Suprapubic skin (tissue), 4 donors: ENCODE measurements at places on chromosomes 2 and 18.

- DNase-seq, result no peak
- no peaks in the 10 kb centered on the region for H3K36me3 ChIP-seq
- no peak overlapping the region for H3K27ac ChIP-seq
- H3K4me1 ChIP-seq, result no peaks in the 10 kb centered on the region
- H3K27me3 ChIP-seq, result no peaks in the 10 kb centered on the region
Observed at GRCh38 chr2:152846697-152847470, 128.5 kb downstream of the ARL6IP6 start.

GRCh38 chr2:152445791-152446201, 110.8 kb downstream of the FMNL2 start:
- H3K27ac ChIP-seq, result no peak overlapping the region
- H3K27me3 ChIP-seq, result no peaks in the 10 kb centered on the region
- no peaks in the 10 kb centered on the region for H3K36me3 ChIP-seq
- no peak for DNase-seq
- peaks cover 29% of the 10 kb centered on the region for H3K4me1 ChIP-seq
- no peak overlapping the region for H3K4me3 ChIP-seq

GRCh38 chr18:50956116-50956515, 11.7 kb upstream of the ELAC1 start:
- H3K27ac ChIP-seq, result no peak overlapping the region
- H3K4me1 ChIP-seq, result no peaks in the 10 kb centered on the region
- no peaks in the 10 kb centered on the region for H3K36me3 ChIP-seq
- no peaks in the 10 kb centered on the region for H3K27me3 ChIP-seq

DNA sequence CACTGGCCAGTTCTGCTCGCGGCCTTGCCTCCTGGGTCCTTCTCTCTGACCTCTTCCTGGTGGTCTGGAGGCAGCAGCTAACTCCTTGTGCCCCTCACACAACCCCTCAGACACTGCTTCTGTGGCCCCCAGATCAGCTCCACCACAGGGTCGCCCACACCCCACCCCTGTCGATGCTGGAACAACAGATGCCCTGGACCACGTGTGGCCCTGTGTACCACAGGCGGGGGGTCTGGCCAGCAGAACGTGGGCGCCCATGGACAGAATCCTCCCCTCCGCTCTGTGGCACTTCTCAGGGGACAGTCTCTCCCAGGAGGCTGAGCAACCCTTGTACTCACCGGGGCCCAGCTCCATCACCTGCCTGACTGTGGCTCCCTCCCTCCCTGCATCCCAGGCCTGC, 245.6 kb downstream of the NDUFA10 start:
- H3K4me3 ChIP-seq, result no peak overlapping the region
- H3K36me3 ChIP-seq, result no peaks in the 10 kb centered on the region
- no peak overlapping the region for H3K27ac ChIP-seq
- peaks cover 34% of the 10 kb centered on the region for H3K27me3 ChIP-seq

DNA sequence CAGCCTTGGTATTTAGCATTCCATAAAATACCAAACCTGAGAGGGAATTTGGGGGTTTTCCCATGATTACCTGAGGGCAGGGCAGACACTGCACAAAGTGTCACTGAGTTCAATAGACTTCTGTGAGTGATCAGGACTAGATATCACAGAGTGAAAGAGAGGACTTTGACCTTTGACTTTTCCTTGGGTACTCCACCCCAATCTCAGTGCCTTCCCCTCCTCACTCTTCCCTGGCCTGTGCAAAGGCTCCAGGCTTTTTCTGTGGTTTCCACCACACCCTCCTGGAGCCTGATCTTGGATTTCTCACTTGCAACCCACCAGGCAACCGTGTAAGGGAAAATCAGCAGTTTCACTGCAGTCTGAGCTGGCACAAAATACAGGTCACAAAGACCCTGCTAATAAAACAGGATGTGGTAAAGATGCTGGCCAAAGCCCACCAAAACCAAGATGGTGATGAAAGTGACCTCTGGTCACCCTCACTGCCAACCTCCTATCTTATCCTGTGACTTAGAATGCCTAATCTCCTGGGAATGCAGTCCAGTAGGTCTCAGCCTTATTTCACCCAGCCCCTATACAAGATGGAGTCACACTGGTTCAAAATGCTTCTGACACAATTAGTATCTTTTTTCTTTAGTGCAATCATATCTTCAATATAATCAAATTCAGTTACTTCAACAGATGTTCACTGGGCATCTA, 64.0 kb downstream of the BOD1L2 start:
- H3K36me3 ChIP-seq, result no peaks in the 10 kb centered on the region
- H3K27ac ChIP-seq, result no peak overlapping the region
- peaks cover 12% of the 10 kb centered on the region for H3K4me1 ChIP-seq
- H3K4me3 ChIP-seq, result no peak overlapping the region
- DNase-seq, result no peak

GRCh38 chr2:138279871-138280270, 221.7 kb upstream of the SPOPL start:
- no peak for DNase-seq
- no peaks in the 10 kb centered on the region for H3K36me3 ChIP-seq
- H3K27ac ChIP-seq, result no peak overlapping the region
- no peaks in the 10 kb centered on the region for H3K27me3 ChIP-seq

- peaks cover 3% of the 10 kb centered on the region for H3K27me3 ChIP-seq
- peak; percentile 47 for DNase-seq
- no peaks in the 10 kb centered on the region for H3K36me3 ChIP-seq
- no peak overlapping the region for H3K4me3 ChIP-seq
Observed at GRCh38 chr2:236646441-236646840, 76.8 kb downstream of the ACKR3 start.

DNA sequence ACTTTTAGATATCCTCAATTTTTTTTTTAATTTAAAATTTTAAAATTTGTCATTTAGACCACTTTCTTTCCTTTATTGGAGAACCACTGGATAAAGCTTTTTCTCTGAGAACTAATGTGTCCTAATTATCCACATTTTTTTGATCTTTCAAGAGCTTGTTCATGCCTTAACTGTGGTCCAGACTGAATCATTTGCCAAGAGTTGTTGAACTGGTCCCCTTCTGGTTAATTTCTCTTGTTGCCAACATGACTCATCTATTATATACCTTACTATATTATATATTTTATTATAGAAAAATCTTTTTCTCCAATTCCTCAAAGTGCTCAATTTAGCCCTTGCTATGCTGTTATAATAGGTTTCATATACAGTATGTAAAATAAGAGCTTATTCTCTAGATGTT, 53.1 kb upstream of the TMEM87B start:
- no peak for DNase-seq
- no peaks in the 10 kb centered on the region for H3K27me3 ChIP-seq
- no peak overlapping the region for H3K27ac ChIP-seq
- peaks cover 8% of the 10 kb centered on the region for H3K4me1 ChIP-seq

DNA sequence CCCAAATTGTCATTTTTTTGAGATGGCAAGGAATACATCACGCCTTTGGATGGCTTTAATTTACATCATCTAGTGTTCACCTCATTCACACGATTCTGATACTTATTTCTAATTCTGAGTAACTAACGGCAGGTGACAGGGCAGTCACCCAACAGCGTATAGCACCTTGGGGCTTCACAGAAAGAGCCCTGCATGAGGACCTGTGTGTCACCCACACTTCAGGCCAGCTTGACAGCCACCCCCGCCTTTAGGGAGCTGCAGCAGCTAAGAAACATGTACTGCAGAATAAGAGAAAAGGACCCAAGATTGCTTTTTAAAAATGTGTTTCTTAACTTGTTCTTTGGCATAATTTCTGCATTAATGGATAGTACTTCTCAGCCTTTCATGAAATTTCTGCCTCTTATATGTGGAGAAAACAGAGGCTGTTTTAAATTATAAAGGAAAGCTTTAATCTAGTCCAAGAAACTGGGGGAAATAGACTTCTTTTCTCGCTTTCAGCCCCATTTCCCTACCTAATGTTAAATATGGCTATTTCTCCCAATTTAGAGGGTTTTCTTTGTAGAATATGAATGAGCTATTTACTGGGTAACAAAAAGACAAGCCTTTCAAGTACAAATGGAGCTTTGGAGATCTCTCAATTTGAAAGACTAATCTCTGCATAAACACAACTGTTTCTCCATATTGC, 245.1 kb downstream of the LDLRAD4 start:
- H3K36me3 ChIP-seq, result no peaks in the 10 kb centered on the region
- DNase-seq, result peak; percentile 19
- no peak overlapping the region for H3K27ac ChIP-seq

DNA sequence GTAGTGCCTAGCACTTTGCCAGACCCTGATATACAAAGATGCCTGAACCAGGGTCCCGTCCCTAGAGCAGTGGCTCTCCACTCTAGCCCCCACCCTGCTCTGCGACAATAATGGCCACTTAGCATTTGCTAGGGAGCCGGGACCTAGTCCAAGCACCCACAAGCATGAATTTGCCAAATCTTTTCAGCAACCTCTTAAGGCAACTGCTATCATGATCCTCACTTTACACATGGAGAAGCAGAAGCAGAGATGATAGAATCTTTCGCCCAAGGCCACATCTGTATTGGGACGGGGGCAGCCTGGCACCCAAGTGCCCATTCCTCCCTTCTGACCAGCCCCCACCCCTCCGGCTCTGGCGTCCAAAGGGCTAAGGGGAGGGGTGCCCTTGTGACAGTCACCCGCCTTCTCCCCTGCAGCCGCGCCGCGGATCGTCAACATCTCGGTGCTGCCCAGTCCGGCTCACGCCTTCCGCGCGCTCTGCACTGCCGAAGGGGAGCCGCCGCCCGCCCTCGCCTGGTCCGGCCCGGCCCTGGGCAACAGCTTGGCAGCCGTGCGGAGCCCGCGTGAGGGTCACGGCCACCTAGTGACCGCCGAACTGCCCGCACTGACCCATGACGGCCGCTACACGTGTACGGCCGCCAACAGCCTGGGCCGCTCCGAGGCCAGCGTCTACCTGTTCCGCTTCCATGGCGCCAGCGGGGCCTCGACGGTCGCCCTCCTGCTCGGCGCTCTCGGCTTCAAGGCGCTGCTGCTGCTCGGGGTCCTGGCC, 13.0 kb downstream of the SIGLEC15 start:
- no peaks in the 10 kb centered on the region for H3K36me3 ChIP-seq
- peaks cover 27% of the 10 kb centered on the region for H3K27me3 ChIP-seq
- peak overlapping the region; percentile 47 for H3K4me3 ChIP-seq

DNA sequence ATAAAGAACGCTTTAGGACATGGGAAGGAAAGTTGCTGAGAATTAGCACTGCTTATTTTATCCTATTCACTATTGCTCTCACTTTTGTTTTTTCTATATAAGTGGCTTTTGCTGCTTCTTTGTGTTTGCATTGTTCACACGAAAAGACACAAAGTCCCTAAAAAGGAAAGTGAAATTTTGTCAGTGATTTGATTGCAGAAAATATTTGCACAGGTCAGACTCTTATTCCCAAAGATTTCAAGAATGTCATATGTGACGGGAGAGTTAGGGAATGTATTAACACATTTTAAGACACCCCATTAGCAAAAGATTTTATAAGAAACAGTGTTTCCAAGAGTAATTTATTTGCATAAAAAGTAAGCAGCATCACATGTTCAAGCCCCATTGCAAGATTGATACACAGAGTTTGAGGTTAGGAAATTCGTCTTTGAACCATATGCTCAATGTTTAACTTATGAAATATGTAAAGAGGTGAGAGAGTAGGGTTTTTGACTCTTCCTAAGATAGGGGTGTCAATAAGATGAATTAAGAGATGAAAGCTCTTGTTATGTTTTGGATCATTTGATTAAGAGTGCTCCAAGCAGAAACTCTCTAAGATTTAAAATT, 57.0 kb downstream of the CCDC102B start:
- H3K27ac ChIP-seq, result no peak overlapping the region
- no peaks in the 10 kb centered on the region for H3K4me1 ChIP-seq
- H3K4me3 ChIP-seq, result no peak overlapping the region
- H3K27me3 ChIP-seq, result no peaks in the 10 kb centered on the region
- no peak for DNase-seq

DNA sequence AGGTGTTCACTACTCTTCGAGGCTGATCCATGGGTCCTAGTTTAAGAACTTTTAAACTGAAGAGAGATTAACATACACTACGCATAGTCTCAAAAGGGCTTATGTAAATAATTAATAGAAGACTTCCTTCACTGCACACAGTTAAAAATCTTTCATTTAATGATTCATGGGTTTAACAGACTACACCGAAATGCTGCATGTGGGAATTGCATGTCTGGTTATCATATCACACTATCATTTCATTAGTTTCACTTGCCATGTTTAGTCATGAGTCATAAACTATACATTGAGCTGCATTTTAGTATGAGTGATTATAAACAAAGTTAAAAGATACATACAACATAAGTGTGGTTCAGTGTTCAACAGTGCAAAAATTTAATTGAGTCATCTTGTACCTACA, 31.2 kb downstream of the GLS start:
- H3K27me3 ChIP-seq, result no peaks in the 10 kb centered on the region
- no peak overlapping the region for H3K27ac ChIP-seq
- H3K4me3 ChIP-seq, result no peak overlapping the region
- peaks cover 13% of the 10 kb centered on the region for H3K36me3 ChIP-seq
- H3K4me1 ChIP-seq, result no peaks in the 10 kb centered on the region

DNA sequence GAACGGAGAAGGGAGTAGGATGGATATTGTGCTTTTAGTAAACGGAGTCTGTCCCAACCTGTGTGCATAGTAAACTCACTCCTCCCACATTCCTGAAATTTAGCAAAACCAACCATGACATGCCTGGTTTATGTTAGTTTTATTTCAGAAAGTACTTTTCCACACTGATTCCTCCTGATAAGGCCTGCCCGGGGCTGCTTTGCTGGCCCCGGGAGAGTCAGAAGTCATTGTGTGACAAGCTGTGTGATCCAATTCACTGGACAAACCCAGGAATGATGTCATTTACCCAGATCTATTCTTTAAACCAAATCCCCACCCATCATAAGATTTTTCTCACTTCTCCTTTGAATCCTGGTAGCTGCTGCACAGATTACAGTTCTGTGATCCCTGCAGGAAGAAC, 109.0 kb downstream of the SETBP1 start:
- H3K27ac ChIP-seq, result no peak overlapping the region
- no peak for DNase-seq
- no peak overlapping the region for H3K4me3 ChIP-seq
- H3K27me3 ChIP-seq, result no peaks in the 10 kb centered on the region
- H3K4me1 ChIP-seq, result peaks cover 31% of the 10 kb centered on the region

DNA sequence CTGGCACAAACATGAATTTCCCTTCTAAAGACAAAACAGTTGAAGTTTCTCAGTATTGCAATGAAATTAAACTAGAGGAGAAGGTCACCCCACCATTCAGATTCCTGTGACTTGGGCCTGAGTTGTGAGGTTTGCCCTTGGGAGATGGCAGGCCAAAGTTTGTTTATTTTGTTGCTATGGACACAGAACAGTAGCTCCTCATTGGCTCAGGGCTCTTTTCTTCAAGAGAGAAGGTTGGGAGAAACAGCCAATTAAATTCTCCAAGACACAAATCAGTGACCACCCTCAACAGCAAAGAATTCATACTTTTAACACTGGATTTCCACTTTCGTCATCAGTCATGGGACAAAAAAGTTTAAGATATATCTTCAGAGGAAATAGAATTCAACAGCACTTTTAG, at the start of gene FLACC1:
FLACC1 (minus strand) TSS at position 125 of the 400 bp plus-strand sequence. CDS start 5,941 bp downstream, outside the sequence.
- H3K4me3 ChIP-seq, result no peak within 1 kb of the TSS
- no peak within 1 kb of the TSS for H3K27ac ChIP-seq
- no peak for DNase-seq
- H3K4me1 ChIP-seq, result no peaks in the 10 kb centered on the region
- no peaks in the 10 kb centered on the region for H3K27me3 ChIP-seq
